ENCODE measurements at places on chromosomes 5 and 9.

DNA sequence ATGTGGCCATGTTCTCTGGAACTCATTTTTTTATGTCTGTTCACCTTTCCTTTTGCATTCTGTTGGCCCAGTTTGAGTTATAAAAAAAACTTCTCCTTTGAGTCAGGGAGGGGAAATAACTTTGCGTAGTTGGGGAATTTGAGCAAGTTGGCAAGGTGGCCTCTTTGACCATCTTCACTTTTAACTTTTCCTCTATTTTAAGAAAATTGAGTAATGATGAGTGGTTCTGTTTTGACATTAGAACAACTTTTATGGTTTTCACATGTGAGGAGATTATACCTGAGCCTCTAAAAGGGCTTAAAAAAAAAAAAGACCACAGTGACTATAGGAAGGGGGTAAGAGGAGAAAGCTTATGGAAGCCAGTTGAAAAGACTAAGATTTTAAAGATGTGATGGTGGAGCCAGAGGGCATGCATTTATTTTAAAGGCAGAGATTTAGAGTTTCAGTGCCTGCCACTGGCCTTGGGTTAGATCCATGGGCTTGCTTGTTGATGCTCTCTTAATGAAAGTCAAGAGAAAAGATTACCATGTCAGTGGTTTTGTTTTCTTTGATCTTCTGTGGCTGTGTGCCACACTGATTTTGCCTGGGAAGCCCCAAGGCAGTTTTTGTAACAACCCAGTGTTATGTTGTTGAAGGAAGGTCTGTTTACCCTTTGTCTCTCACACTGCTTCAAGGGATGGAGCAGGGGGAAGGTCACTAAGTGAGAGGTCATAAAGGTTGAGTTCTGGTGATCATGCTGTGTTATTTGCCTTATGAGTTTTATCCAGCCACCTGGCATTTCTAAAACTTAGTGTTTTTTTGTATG lies 219.7 kb upstream of the CD180 start:
- peak; percentile 35 for DNase-seq

- peak; percentile 81 for DNase-seq
These were observed 122.5 kb downstream of the SLC1A3 start for GRCh38 chr5:36728697-36729543.

DNA sequence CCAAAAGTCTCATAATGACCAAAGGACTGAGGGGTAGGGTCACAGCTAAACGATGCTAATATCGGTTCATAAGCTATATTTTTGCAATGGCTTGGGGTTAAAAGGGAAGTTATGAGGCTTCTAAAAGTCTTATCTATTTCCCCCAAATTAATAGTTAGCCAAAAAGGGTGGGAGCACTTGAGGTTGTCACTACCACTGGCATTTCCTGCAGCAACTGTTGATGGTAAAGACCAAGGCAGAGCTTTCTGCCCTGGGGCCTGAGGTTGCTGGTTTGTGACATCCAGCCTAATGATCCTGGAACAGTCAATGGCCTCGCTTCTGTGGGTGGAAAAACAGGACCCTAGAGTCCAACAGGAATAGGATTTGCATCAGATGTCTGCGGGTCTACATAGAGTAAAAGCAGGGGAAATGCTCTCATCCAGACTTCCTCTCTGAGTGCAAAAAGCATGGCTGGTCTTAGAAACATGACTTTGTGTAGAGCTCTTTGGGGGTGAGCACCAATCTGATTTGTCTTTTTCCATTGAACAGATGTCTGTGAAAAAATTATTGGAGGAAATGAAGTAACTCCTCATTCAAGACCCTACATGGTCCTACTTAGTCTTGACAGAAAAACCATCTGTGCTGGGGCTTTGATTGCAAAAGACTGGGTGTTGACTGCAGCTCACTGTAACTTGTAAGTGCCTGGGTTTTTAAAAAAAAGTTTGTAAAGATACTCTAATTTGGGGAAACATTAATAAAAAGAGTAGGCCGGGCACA lies 2.7 kb downstream of the GZMA start:
- DNase-seq: no peak

- no peak for DNase-seq
These were observed 254.1 kb downstream of the PJA2 start for GRCh38 chr5:109155625-109156024.

DNA sequence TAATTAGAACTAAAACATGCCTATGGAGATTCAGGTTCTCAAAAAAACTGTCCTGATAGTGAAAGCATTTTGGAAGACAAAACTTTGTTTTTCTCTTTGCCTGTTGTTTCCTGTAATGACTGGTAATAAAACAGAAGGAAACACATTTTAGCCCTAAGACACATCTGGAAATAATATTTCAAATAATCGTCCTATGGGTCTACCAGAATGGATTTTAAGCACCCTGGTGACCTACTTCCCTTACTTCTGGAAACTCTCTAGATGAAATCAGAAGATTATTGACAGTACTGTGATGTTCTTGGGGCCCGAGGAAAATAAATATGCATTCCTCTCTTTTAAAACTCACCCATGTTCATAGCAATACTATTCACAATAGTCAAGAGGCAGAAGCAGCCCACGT lies 110.1 kb upstream of the TLE4 start:
- no peak for DNase-seq

DNA sequence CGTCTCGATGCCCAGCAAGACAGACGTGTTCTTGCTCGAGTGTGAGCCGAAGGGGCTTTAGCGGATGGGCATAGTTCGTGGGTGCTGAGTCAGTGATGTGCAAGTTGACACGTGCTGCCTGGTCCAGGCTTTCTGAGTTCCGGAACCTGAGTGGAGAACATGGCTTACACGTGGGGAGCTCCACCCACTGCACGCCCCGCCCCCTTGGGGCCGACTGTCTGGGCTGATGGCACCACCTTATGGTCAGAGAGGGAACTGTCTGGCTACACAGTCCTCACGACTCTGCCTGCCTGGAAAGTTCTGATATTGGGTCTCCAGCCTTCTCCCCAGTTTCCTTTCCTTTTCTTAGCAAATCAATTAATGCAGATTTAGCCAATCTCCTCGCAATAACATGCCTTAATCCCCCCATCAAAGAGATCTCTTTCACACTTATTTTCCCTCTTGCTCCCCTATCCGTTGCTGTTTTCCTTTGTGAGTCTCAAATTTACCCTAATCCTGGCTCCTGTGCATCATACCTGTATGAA lies 3.8 kb upstream of the STC2 start:
- peak; percentile 94 for DNase-seq

DNA sequence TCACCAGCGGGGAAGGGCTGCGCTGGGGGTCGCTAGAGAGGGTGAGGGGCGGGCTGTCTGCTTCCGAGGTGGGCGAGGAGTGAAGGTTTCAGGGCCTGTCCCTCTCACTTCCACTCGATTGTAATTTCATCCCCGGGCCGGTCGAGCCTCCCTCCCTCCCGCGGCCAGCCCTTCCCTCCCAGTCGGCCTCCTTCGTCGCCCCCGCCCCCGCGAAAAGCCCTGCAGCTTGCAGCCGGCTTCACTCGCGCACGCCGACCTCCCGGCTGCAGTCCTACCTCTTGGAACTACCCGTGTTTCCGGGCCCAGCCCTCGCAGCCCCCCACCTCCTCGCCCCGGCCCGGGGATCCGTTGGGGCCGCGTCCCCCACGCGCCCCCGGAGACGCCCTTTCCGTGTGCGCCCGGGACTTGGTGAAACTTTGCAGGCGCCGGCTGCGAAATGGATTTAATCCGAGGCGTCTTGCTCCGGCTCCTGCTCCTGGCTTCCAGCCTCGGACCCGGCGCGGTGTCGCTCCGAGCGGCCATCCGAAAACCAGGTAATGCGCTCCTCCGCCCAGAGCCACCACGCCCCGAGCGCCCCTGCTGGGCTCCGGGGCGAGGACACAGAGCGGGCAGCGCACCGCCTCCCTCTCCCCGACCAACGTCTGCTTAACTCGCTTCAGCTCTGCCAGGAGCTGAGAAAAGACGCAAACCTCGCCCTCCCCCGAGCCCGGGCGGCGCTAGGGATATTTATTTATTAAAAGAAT lies at the start of gene EGFLAM:
Gene EGFLAM (plus strand): TSS at position 241 of the 743 bp plus-strand sequence. CDS start 196 bp downstream, at position 437.
- peak; percentile 60 for DNase-seq

- no peak for DNase-seq
These were observed 51.1 kb downstream of the ABHD17B start for GRCh38 chr9:71859939-71860338.

GRCh38 chr5:162593881-162594280 lies 526.3 kb downstream of the GABRG2 start:
- DNase-seq: no peak

- DNase-seq: peak; percentile 44
These were observed 228.3 kb downstream of the PDE4D start for GRCh38 chr5:59665086-59665831.

DNA sequence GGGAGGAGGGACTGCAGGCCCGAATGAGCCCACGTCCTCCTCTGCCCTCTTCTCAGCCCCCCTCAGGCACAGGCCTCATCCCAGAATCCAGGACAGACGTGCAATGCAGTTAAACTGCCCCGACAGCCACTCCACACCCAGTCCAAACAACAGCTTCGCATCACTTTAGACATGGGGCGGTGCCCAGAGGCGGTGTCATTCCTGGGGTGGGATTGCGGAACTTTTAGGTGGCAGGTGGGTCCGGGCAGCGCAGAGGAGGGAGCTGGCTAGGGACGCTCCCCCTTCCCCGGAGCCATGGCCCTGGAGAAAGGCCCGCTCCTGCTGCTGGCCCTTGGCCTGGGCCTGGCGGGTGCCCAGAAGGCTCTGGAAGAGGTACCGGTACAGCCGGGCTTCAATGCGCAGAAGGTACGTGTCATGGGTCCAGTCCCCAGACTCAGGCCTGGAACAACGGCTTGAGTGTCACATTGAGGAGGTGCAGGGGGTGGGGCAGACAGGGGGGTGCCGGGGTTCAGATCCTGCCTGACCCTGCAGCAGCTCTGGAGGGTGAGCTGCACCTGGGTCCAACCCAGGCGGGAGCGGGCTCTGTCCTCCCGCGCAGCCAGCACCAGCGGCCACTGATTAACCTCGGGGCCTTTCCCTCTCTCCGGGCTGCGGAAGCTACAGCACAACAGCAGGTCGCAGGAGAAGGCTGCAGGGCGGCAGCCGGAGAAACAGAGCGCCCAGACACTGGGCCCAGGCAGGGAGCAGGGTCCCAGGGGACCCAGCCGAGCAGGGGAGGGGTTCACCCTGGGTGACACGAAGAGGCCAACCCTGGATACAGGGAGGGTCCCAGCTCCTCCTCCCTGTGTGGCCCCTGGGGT lies 25.2 kb downstream of the GLT6D1 start:
- no peak for DNase-seq

DNA sequence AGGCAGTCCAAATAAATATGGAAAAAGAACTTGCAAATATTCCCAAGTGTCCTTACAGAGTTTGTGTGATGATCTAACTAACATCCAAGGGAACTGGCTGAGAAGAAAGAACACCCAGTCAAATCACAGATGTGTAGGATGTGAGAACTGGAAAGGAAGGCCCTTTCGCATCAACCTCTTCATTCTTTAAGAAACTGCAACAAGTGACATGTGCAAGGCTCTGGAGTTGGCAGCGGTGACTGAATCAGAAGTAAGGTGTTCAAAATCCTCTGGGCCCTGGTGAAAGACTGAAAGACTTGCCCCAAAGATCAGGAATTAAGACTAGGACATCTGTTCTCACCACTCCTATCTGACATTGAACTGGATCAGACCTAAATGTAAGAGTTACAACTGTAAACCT lies 88.7 kb downstream of the RAPGEF1 start:
- DNase-seq: no peak

- no peak for DNase-seq
These were observed 260.2 kb downstream of the ARHGAP26 start for GRCh38 chr5:143030349-143030748.

DNA sequence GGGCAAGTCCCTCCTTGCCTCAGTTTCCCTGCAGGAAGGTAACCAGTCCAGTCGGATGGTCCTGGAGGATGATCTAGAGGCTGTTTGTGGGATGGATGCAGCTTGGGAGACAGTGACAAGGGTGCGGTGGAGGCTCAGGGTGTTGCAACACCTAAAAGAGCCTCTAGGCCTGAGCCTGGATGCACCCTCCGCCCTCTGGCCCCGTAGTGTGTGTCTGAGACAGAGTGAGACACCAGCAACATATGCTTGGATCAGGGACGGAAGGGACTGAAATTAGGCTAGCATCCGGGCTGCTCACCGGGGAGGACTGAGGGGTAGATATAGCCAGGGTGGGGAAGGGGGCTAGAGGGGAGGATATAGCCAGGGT lies 1.1 kb downstream of the CRAT start:
- DNase-seq: peak; percentile 55

DNA sequence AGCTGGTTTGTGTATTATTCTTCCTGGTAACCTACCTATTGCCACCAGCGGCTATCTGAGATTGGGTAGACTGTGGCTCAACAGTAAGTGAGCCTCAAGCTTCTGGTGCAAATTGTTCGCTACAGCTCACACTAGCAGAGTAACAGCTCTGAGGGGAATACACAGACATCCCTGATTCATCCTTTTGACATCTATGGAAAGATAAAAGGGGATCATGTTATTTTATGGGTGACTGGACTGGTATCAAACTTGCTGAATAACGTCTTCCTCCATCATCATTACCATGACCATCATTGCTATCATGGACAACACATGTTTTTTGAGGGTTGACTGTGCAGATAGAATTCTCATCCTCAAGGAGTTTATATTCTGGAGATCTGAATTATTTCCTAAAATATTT lies 129.6 kb downstream of the PIK3R1 start:
- DNase-seq: no peak

DNA sequence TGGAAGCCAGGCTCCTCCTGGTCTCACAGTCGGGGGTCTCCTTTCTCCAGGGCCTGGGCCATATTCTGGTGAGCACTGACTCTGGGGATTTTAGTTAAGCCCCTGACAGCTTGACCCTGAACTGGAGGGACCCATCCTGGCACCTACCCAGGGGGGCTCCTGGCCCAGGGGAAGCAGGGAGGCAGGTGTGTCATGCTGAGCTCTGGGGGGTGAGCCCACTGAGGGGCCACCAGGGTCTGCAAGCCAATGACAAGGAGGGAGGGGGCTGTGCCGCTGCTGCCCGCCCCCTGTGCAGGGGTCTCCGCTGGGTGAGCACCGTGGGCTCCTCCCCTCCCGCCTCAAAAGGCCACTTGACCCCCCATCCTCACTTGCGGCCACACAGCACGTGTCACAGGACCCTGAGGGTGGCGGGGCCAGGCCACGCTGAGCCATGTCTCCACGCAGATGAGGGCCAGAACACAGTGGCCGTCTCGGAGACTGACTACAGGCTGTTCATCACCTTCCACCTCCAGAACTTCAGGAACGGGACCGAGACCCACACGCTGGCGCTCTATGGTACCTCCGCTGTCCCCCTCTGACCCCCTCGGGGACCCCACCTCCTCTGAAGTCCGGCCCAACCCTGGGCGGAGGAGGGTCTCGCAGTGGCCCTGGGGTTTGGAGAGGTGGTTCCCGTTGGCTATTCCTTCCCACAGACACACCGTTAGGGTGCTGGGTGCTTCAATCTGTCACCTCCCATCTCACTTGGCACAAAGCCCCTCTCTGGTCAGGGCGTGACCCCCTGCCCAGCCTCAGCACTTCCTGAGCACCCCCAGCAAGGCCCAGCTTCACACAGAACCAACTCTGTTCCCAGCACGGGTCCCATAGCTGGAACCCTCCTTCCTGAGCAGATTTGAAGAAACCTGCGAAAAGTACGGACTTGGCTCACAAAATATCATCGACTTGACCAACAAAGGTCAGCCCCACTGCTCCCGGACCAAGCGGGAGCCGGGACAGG lies 2.0 kb downstream of the LCN9 start:
- no peak for DNase-seq

DNA sequence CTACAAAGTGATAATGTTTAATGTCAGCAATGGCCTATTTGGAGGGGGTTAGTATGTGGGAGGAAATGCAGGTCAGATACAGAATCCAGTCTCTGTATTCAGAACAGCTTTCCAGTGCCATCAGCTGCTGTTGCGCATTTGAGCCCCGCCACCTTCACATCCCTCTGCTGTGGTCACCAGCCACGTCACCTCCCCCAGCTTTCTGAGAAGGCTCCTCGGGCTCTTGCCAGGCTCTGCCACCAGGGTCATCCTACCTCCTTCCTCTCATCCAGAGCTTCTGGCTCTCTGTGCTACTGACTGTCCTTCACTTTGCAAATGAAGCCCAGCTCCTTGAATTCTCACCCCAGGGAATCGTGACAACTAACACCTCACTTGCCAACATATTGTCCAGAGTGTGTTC lies 138.8 kb downstream of the PIK3R1 start:
- DNase-seq: no peak
